Hematopoietic multipotent progenitor cell treated with erythropoietin and hydrocortisone succinate and interleukin-3 and kit ligand, for 8 days (in vitro differentiated cells): ENCODE measurements at places on chromosomes 6 and 20.

GRCh38 chr6:38175786-38176185 lies 356.3 kb downstream of the ZFAND3 start:
- DNase-seq = no peak

GRCh38 chr20:6160736-6161135 lies 37.9 kb upstream of the FERMT1 start:
- DNase-seq = no peak

DNA sequence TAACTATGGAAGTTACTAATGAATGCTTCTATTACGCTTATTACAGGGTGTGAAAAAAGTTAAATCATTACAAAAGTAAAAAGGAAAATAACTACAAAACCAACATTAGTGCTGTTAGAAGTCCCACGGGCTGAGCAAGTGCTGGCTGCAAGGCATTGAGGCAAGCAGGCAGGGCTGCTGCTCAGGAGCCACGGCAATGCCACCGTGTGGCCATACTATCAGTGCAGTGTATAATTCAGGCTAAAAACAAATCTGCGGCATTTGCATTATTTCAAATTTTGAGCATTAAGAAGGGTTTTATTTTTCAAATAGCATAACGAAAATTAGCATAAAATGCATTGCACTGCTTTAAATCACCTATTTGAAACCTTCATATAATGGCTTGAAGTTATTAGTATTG lies 17.1 kb downstream of the IFNGR1 start:
- no peak for DNase-seq

- DNase-seq = peak; percentile 62
Observed at GRCh38 chr6:139881728-139882211, 507.3 kb upstream of the CITED2 start.

DNA sequence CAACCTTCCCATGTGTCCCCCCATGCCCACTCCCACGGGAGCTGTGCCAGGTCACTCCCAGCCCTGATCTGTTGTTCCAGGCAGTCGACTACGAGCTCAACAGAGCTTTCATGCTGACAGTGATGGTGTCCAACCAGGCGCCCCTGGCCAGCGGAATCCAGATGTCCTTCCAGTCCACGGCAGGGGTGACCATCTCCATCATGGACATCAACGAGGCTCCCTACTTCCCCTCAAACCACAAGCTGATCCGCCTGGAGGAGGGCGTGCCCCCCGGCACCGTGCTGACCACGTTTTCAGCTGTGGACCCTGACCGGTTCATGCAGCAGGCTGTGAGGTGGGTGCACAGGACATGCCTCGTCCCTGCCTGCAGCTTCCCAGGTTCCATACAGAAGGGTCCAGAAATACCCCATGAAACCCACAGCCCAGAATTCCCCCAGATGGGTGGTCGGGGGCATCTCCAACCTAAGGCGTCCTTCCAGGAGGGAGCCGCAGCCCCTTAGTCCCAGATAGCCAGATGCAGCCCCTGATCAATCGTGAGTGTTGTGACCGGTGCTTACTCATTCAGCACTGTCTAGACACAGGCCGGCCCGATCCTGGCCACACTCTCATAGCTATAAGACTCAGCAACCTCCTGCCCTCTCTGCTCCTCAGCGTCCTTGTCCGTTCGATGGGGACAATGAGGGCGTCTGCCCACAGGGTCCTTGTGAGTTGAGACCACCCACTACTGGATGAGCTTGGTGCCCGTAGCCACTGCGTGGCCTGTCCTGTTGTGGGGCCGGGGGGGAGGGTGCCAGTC lies 142.1 kb downstream of the TAF4 start:
- DNase-seq = no peak

- no peak for DNase-seq
Observed at GRCh38 chr6:113875470-113875869, 18.3 kb downstream of the MARCKS start.

- no peak for DNase-seq
Observed at GRCh38 chr6:24385536-24386269, 17.0 kb upstream of the MRS2 start.

DNA sequence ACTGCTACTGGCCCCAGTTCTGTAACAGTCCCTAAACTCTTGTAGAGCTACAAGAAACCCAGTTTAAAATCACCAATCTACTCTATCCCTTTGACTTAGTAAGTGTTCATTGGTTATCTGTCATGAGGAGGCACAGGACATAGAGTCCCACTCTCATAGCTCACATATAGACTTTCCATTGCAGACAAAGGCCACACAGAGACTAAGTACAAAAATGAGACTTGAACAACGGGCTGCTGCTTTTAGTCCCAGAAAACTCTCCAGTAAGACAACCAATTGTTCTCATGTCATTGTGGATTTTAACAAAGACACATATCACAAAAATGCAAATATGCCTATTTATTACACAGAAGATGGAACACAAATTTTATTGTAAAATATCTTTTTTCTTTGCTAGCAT lies 197.4 kb downstream of the PTPRK start:
- DNase-seq = no peak

- no peak for DNase-seq
Observed at GRCh38 chr20:57593134-57593886, 26.9 kb downstream of the ZBP1 start.

DNA sequence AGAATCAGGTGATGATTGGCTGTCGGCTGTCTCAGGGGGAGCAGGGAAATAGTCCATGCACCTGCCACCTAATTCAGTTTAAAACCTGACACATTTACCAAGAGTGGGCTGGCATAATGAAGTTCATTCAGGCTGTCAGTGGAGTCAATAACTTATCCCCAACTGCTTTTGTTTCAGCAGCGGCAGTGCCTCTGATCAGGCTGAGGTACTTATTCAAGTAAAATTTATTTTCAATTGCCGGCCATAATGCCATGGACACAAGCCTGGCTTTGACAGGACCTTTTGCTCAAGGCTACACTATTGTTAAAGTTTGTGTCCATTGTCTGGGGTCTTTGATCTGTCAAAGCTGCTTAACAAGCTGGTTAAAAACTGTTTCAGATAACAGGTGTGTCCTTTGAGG lies 20.6 kb downstream of the OLIG3 start:
- DNase-seq = no peak

GRCh38 chr6:116949964-116950363 lies 72.9 kb downstream of the RFX6 start:
- DNase-seq = no peak

- no peak for DNase-seq
Observed at GRCh38 chr6:34511214-34511914, 44.8 kb downstream of the SPDEF start.

DNA sequence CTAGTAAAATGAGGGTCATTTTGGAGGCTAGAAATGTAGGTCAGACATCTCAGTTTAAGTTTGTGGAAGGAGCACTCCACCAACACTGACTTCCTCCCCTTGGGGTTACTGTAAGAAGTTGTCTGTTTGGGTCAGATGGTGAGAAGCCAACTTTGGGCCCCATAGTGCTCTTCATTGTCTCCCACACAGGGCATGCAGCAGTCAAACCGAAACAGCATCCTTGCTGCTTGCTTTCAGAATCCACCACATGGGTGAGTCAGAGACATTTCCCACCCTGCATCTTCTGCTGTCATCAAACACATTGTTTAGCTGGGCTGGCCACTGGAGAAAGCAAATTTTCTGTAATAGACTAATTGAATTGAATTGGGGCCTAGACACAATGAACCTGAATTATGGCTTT lies 16.8 kb downstream of the IL17F start:
- DNase-seq = no peak

GRCh38 chr6:2247664-2248063 lies 2.3 kb upstream of the GMDS start:
- DNase-seq = no peak

- DNase-seq = no peak
Observed at GRCh38 chr6:107673076-107673494, 151.0 kb downstream of the SCML4 start.

DNA sequence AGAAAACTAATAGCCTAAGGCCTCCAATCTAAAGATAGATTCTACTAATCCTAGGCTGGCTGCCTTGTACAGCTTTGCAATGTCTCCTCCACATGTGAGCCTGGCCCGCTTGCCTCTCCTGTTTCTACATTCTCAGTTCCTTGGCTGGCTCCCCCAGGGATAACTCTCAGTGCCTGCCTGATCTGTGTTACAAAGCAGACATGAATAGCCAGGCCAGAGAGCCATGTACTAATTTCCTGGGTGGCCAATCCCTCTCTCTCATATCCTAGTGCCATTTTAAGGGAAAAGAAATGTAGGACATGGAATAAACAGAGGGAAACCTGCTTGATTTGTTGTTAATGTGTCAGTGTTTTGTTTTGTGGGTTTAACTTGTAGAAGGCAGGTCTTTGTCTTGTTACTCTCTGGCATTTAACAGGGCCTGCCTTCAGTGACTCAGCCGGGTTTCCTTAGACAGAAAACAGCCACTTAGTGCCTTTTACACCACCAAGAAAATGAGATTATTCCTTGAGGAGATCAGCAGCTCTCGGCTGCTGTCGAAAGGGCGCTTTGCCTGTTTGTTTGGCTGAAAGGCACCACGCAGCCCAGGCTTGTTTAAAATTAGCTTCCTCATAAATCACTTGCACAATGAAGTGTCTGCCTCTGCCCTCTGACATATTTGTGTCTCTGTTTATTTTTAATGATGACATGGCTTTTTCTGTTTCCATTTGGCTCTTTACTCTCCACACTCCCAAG lies 702.7 kb downstream of the MAFB start:
- DNase-seq = no peak

DNA sequence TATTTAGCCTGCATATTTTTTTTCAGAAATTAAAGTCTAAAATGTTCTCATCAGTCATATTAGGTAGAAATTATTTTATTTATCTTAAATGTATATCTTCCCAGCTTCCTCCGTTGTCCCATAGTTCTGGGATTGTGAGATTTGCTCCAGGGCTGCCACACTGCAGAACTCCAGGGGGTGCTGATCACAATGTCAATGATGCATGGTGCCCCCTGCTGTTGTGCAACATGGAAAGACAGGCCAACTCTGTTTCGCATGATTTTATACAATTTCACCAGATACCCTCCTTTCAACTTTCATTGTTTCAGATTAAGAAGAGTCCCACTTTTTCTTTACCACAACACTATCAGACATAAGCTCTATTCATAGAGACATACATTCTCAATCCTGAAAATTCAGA lies 35.9 kb downstream of the ID4 start:
- peak; percentile 11 for DNase-seq

GRCh38 chr20:47857187-47857568 lies 71.9 kb upstream of the SULF2 start:
- no peak for DNase-seq

DNA sequence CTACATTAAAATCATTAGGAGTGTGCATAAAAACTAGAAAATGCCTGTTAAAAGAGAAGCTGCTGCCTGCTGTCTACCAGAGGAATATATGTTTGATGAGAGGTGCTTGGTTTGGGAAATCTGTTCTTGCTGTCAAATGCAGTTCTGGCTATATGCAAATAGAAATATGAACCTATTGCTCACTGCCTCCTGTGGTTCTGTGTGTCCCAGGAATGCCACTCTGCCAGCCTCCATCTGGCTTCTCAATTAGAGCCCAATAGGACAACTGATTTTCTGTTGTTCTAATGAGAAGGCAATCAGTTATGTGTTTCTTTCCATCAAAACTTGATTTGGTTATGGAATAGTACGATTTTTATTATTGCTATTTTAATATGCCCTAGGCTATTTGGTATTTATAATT lies 759.7 kb downstream of the HDGFL1 start:
- DNase-seq = no peak

DNA sequence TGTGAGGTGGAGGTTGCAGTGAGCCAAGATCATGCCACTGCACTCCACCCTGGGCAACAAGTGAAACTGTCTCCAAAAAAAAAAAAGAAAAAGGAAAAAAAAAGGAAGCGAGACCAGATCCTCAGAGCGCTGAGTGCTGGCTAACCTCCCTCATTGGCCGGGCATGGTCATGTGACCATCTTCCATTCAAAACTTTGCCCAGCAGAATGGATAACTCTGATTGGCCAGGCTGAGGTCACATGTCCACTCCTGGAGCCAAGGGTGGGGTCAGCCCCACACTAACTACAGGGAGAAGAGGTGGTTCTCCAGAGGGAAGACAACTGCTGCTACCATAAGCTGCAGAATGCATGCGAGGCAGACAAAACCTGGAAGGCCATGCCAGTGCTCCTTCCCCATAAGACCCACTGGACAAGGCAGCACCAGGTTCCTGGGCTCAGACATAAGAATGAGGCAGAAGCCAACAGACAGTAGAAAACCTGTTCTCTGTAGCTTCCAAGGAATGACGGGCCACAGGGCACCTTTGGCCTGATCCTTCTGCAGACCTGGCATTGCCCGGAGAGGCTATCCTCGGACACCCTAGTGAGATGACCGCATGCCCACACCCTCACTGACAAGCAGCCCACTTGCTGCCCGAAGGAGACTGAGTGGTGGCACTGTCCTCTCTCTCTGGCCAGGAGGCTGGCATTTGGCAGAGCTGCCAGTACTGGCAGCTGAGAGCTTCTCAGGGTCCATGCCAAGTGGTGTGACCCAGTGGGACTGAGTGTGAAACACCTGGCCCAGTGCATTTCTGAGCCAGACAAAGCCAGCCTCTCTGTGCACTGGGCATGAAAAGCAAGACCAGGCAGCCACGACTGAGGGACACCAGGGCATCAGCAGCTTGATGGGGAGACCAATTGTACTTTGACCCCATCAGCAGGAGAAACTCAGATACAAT lies 311.9 kb upstream of the SULF2 start:
- no peak for DNase-seq

DNA sequence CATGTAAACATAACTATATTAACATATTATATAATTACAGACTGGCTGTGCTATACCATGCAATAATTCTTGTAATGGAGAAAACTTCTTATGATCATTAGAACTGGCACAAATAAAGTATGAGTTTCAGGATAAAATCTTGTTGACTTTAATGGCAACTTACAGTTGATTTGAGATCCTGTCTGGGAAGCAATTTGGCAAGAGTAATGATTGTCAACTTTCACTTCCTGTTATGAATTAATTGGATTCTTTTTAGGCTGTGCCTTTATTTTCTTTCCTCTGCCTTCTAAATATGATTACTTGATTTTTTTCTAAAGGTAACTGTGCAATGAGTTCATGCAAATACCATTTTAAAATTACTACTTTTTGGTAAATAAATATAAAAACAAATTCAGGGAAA lies 158.1 kb upstream of the B3GAT2 start:
- no peak for DNase-seq

- peak; percentile 68 for DNase-seq
Observed at GRCh38 chr20:49690899-49691620, 22.6 kb downstream of the B4GALT5 start.

DNA sequence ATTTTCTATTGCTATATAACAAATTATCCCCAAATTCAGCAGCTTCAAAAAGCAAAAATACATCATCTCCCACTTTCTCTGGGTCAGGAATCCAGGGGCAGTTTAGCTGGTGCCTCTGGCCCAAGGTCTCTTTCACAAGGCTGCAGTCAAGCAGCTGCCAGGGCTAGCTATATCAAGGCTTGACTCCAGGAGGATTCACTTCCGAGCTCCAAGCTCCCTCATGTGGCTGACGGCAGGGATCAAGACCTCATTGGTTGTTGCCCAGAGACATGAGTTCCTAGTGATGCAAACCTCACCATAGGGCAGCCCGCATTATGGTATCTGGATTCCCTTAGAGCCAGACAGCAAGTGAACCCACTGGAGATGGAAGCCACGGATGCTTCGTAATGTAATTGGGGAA lies 1.3 kb upstream of the VNN1 start:
- DNase-seq = no peak
